Psoas muscle (tissue), 8 donors: ENCODE measurements at places on chromosomes 3 and 15.

- no peak for DNase-seq
Measured at GRCh38 chr15:85692873-85693272, 101.9 kb downstream of the KLHL25 start.

- no peak for DNase-seq
Measured at GRCh38 chr15:40768521-40769273, 1.1 kb upstream of the C15orf62 start.

GRCh38 chr3:67662733-67663132, 8.3 kb upstream of the SUCLG2 start:
- DNase-seq, result no peak

- no peak for DNase-seq
Measured at GRCh38 chr3:164550857-164551256, 527.4 kb downstream of the SI start.

GRCh38 chr3:152126260-152126659, 142.5 kb upstream of the MBNL1 start:
- DNase-seq, result no peak

DNA sequence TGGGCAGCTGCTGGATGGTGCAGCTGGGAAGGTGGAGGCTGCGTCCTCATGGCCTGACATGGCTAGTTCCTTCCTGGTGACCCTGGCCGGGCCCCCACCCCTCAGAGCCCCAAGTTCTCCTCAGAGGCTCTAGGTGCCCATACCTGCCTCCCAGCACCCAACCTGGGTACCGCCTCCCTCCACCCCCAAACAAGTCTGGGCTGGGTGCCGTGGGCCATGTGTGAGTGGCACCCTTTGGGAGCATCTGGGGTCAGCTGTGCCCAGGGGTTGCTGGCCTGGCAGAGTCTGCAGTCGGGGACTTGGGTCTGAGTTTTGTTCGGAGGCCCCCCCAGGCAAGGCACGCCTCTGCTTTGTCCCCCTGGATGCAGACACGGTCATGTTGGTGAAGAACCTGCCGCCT, 10.5 kb downstream of the PLXNA1 start:
- no peak for DNase-seq

GRCh38 chr3:32623532-32623931, 52.9 kb upstream of the DYNC1LI1 start:
- no peak for DNase-seq

GRCh38 chr15:72790302-72790910, 6.8 kb upstream of the ADPGK start:
- DNase-seq, result no peak

GRCh38 chr3:65728138-65728537, 310.6 kb downstream of the MAGI1 start:
- no peak for DNase-seq

GRCh38 chr15:51355096-51355495, 13.6 kb downstream of the GLDN start:
- no peak for DNase-seq

GRCh38 chr3:73835945-73836344, 211.2 kb upstream of the PDZRN3 start:
- no peak for DNase-seq

DNA sequence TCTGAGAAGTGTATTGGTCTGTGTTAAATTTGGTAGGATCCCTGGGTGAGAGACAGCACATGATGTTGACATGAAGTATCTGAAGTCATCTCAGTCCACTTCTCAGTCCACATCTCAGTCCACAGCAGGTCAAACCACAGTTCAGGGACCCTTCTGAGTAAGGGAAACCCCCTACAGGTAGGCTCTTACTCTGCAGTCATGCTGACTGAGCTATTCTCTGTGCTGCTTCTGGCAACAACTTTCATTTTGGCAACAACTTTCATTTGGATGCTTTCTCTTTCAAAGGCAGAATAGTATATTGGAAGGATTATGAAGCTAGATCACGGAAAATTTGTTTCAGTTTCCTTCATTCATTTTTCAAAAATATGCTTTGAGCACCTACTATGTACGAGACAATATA, 178.2 kb upstream of the GOLIM4 start:
- no peak for DNase-seq

GRCh38 chr3:53571264-53571663, 76.9 kb downstream of the CACNA1D start:
- no peak for DNase-seq

GRCh38 chr3:16478516-16478915, 35.0 kb downstream of the RFTN1 start:
- DNase-seq, result no peak

DNA sequence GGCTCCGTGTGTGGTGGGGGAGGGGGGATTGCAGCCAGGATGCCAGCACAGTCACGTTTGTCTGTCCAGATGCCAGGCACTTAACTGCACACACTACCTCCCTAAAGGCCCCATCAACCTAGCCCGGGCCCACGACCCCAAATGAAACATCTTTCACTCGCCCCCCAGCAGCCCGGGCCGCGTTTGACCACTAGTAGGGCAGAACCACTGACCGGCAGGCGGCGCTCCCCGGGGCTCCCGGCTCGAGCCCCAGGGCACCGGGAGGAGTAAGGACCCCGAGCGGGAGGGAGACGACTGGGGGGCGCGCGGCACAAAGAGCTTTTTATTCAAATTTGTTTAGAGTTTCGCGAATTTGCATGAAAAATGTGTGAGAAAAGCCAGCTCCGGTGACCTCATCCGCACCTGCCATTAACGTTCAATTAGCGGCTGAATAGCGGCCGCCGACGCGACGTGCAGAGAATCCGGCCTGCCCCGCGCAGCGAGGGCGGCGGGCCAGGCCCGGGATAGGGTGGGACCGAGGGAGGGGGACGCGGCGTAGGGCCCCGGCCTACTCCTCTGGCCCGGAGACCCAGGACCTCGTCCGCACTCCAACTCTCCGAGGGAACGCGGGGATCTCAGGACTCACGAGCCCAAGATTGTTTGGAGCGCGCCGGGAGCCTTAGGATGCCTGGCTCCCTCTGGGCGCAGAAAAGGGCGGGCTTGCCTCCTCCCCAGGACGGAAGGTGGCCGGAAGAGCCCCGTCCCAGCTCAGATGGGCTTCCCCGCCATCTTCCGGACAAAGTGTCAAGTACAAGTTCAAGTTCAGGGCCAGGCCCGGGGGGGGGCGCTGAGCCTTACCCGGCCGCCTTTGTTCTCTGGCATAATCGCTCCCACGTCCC, 64.9 kb upstream of the POLG start:
- no peak for DNase-seq

- DNase-seq, result no peak
Measured at GRCh38 chr3:97896129-97896528, 74.3 kb downstream of the CRYBG3 start.

GRCh38 chr15:76163457-76164295, 103.9 kb downstream of the TMEM266 start:
- DNase-seq, result peak; percentile 97

DNA sequence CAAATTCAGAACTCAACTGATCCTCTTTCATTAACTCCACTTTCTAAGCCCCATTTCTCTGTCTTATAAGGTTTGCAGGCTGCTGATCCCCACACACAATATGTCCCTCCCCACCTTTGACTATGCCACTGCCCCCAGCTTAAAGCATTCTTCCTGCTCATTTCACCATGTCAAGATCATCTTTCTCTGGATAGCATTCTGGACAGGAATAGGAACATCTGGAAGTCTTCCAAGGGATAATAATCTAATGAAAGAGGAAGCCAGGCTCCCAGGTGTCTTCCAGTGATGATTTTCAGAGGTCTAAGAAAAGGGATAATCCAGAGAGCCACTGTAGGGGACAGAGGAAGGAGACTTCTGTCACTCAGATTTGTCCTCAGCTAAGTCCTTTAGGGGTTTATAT, 54.6 kb upstream of the GALNT15 start:
- no peak for DNase-seq

GRCh38 chr15:61524086-61524485, 295.0 kb upstream of the RORA start:
- no peak for DNase-seq

- no peak for DNase-seq
Measured at GRCh38 chr15:45101749-45102148, 12.2 kb downstream of the DUOX2 start.

- DNase-seq, result no peak
Measured at GRCh38 chr3:147554332-147554731, 145.2 kb downstream of the ZIC1 start.

DNA sequence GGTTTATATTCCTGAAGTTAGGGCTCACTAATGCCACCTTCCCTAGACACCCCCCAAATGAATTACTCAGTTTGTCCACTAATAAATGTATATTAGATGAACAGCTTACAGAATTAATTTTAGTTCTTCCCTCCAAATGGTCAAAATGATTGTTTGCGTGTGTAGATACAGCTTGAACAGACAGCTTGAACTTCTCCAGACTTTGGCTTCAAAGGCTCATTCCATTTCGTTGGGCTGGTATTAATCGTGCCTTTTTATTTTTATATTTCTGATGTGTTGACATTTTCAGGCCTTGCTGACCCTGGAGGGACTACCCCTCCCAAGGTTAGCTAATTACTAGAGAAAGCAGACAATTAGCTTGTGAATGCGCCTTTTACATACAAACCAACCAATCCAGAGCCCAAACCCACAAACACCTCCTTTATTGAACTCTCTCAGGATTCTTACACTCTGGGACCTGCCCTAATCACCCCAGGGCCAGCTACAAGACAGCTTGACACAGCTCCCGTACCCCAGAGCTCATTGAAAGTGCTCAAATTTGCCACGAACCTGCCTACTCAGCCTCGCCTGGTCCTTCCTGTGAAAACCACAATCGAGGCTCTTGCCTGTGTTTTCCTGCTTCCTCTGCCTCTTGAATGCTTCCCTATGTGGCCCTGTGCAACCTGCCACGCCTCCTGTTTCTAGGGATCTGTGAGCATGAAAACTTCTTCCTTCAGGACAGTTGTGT, 40.3 kb downstream of the RPL22L1 start:
- DNase-seq, result no peak

DNA sequence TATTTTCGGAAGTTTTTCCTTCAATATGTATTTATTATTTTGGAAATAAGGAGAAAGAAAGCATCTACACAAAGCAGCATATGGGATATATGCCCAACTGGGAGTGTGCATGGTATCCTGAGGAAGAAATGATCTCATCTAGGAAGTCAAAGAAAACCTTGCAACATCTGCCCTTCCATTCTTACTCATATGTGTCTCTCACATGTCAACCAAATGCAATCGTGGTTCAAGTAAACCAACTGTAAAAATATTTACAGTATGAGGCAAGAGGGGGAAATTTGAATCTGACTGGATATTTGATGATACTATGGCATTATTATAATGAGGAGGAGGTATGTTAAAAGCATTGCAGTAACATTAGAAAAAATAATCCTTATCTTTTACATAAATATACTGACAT, 3.2 kb upstream of the SCG3 start:
- no peak for DNase-seq

- peak; percentile 76 for DNase-seq
Measured at GRCh38 chr15:48644827-48645557, 517 bp downstream of the FBN1 start.

GRCh38 chr3:63961891-63962290, 49.7 kb upstream of the SCAANT1 start:
- no peak for DNase-seq

GRCh38 chr15:38690216-38690615, 125.6 kb upstream of the RASGRP1 start:
- no peak for DNase-seq

DNA sequence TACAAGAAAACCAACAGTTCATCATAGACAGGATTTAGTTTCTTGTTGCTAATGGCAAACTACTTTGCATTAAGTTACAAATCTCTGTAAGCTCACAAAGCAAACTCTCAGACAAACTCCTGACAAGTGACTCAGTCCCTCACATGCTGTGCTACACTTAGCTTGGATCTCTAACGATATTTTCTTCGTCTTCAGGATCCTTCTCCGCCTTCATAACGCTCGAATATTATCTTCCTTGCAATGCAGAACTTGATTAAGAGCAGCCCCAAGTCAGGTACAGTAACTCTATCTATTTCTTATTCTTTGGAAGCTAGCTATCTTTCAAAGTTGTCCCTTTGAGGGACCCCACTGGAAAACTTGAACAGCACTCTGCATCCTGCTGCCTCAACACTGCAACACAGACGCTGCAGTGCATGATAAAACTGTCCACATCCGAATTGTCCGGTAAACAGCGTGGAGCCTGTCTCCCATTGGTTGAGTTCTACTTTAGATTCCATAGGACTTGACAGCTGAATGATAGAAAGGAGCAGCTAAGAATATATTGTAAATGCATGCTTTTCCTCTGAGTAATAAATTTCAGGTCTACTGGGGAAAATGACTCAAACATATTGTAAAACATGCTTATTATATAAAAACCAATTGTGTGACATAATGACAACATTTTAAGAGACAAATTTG, 61.3 kb downstream of the UACA start:
- DNase-seq, result peak; percentile 46

GRCh38 chr3:53495520-53496391, 1.3 kb downstream of the CACNA1D start:
- peak; percentile 47 for DNase-seq

DNA sequence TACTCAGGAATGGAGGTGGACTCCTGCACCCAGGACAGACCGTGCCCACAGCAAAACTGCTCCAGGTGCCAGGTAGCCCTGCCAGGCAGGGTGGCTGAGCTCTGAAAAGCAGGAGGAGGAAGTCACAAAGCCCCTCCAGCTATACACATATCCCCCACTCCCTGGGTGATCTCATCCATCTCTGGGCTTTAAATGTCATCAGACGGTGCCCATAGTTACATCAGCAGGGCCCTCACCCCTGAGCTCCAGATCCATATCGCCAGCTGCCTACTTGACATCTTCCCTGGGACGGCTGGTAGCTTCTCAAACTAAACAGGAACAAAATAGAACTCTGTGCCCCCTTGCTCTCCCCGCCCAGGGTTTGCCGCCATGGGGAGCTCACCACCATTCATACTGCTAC, 87.7 kb downstream of the MEGF11 start:
- DNase-seq, result no peak

- peak; percentile 47 for DNase-seq
Measured at GRCh38 chr3:59654123-59654479, 604.3 kb upstream of the CFAP20DC start.

GRCh38 chr3:134665243-134665642, 14.4 kb upstream of the KY start:
- DNase-seq, result peak; percentile 16
